ENCODE measurements at places on chromosomes 16 and 17.

GRCh38 chr17:51132964-51133319 lies 12.3 kb upstream of the SPAG9 start:
- no peak for DNase-seq

- no peak for DNase-seq
Observed at GRCh38 chr17:44207743-44208142, 8.1 kb upstream of the ATXN7L3 start.

DNA sequence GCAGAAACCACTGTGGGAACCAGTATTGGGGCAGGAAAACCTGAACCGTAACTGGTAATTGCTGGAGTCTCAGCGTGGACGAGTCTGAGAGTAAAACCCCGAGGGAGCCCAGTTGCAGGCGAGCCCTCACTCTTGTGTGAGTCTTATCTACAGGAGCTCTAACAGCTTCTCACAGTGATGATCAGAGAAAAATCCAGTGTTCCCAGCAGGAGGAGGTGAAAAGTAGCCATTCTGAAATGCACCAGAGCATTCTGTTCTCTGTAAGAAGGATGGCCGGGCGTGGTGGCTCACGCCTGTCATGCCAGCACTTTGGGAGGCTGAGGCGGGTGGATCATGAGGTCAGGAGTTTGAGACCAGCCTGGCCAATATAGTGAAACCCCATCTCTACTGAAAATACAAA lies 161.2 kb downstream of the COPRS start:
- DNase-seq: no peak

- DNase-seq: no peak
Observed at GRCh38 chr17:1100382-1100781, 79.4 kb downstream of the ABR start.

DNA sequence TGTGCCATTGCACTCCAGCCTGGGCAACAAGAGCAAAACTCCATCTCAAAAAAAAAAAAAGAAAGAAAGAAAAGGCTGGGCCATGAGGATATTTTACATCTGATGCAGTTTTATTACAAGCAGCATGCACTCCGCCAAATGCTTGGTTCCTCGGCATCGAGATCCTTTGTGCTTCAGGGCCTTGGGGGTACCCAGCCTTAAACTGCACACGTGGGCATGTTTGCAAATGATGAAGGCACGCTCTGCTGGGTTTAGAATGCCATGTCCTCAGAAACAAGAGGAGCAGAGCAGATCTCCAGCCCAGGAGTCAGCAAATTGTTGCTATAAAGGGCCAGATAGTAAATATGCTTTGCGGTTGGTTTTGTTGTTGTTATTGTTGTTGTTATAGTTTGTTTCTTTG lies 153.2 kb downstream of the KATNIP start:
- no peak for DNase-seq

DNA sequence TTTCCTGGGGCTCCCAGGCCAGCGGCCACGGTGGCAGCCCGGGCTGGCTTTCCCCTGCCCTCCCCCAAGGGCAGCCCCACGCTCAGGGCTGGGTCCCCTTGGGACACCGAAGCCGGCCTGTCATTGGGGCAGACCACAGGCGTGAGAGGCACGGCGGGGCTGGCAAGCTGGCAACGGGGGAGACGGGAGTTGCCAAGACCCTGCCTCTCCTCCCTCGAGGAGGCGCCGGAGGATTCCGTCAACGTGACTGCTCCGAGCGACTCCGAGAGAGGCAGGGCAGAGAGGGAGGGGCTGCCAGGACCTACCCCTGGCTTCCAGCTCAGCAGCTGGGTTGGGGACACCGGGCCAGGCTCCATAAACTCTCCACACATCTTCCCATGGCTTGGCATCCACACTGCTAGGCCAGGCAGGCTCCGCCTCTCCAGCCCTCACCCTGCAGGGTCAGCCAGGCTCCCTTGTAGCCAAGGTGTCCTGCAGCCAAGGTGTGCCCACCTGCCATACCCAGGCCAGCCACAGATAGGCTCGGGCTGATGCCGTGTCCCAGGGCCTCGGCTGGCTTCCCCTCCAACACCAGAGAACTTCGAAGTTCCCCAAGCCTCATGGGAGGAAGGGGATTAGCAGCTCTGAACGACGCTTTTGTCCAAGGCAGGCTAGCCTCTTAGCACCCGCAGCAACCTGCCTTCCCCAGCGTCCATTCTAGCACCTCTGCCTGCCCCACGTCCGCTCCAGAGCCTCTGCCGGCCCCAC lies 25.5 kb downstream of the TIMM22 start:
- no peak for DNase-seq

- no peak for DNase-seq
Observed at GRCh38 chr17:74455821-74456220, 10.6 kb upstream of the CD300A start.

- no peak for DNase-seq
Observed at GRCh38 chr17:41500131-41500911, 5.1 kb downstream of the KRT13 start.

DNA sequence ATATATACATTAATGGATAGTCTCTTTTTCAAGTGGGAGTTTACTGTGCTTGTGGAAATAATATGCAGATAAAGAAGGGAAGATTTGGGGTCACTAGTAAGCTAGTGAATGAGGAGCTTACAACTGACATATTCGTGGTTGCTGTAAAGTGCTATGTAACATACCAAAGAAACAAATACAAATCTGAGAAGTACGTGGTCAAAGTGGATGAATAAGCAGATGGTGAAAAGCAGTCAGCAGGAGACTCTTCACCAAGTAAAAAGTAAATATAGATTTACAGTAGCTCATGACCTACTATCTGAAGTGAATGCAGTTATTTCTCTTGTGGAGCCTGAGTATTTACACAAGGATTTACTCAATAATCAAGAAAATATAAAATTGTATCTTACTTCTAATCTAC lies 136.6 kb upstream of the ELAC2 start:
- no peak for DNase-seq

DNA sequence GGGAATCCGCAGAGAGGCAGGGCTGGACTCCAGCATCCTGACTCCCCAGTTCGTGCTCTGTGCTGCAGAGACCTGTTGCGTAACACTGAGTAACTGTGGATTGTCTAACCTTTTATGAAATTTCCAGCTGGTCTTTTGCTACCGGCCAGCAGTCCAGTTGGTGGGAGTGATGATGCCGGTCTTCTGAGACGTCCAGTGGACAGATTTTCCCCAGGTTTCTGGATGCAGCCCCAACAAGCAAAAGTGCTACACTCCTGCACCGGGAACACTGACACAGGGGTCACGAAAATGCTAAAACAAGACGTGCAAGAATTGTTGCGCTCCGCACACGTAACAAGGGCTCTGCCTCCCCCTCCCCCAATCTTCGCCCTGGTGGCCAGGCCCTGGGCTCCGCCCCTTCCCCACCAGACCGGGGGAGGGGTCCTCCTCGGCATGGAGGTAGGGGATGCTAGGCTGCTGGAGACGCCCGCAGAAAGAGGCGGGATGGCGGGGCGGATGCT lies 701 bp upstream of the MRC2 start:
- peak; percentile 56 for DNase-seq

- no peak for DNase-seq
Observed at GRCh38 chr16:84893849-84894599, 74.2 kb downstream of the CRISPLD2 start.

- no peak for DNase-seq
Observed at GRCh38 chr16:57748596-57748995, 13.0 kb downstream of the KATNB1 start.

GRCh38 chr17:34110315-34110714 lies 144.8 kb upstream of the CCL2 start:
- no peak for DNase-seq

GRCh38 chr16:49588729-49589384 lies 215.3 kb downstream of the C16orf78 start:
- no peak for DNase-seq

DNA sequence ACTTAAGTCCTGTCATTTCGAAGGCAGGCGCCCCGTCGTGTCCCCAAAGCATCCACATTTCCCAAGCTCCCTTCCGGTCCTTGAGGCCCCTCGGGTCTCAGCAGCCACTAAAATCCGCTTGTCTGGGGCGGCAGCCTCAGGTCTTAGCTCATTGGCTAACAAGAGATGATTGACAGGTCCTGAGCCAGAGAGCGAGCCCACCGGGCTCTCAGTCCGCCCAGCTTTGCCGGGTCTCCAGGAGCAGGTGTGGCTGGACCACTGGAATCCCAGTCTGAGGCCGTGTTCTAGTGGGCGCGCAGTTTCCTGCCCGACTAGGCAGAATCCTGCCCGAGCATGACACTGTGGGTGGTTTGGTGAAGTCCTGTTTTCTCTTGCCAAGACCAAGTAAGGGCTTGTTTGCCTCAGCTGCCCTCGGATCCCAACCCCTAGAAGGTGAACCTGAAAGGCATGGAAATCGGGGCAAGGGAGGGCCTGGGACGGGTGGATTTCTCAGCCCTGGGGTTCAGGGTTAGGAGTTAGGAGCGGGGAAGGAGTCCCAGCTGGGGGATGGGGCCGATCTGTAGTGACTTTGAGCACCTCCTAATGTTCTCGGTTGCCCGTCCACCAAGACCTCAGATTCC lies 42.8 kb downstream of the MRC2 start:
- DNase-seq: no peak

DNA sequence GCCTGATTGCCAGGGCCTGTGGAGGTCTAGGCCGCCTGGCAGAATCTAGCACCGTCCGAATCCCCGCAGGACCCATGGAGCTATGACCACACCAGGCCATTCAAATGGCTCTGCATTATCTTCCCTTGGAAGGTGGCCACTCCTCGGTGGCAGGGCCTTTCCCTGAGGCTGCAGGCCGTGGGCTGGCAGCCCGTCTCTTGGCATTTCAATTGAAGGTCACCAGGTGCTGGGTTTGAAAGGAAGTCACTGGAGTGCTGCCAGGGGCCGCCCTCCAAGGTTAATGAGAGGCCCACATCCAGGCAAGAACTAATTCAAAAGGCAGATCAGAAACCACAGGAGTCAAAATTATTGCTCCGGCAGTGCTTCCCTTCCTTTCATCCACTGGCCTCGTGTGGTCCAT lies 27.7 kb upstream of the CACNG5 start:
- DNase-seq: no peak

DNA sequence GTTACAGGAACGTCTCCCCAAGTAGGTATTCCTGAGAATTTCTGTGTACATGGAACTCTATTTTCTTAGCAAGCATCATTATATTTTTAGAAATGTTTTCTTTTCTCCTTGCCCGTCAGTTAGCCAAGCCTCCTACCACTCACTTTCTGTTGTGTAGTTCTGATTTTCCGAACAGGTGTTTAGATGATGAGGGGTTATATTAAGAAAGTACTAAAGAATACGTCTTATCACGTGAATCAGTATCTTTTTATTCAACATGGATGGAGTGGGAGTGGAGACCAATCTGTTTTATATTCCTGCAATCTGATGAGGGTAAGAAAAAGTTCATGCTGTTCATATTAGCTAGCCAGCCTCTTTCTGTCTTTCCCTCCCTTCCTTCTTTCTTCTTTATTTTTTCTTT lies 29.4 kb downstream of the MSI2 start:
- no peak for DNase-seq

- DNase-seq: no peak
Observed at GRCh38 chr16:81462683-81463082, 18.1 kb downstream of the CMIP start.

DNA sequence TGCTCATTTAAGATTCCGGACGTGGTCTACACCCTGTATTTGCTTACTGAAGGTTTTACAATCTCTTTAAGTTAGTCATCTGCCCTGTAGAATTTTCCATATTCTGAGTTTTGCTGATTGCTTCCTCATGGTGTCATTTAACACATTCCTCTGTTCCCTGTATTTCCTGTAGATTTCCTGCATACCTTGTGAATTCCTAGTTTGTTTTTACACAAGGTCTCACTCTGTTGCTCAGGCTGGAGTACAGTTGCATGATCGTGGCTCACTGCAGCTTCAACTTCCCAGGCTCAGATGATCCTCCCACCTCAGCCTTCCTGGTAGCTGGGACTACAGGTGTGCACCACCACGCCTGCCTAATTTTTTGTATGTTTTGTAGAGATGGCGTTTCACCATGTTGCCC lies 66.8 kb downstream of the CMIP start:
- no peak for DNase-seq

DNA sequence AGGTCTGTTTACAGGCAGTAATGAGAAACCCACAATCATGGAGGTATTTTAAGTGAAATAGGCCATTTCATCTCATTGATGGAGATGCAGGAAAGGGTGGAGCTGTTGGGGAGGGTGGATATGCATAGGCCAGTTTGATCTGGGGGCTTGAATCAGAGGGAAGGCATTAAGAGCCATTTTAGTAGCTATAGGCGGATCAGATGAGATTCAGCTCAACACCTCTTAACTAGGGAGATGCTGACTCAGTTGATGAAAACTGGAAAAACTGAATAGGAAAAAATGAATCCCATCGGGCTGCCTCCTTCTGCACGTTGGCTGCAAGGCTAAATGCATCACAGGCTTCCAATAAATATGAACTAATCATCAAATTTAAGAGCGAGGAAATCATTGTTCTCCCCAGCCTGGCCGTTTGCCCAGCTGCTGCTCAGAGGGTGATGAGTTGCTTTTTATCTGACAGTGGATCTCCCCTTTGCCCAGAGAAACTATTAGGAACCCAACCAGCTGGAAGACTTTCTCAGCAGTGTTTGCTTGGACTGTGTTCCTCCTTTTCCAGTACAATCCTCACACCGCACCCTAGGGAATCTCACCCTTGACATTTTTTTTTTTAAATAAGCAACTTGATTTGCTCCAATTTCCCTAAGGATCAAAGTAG lies 149.6 kb downstream of the SOX9 start:
- DNase-seq: no peak

GRCh38 chr16:84847564-84848355 lies 28.0 kb downstream of the CRISPLD2 start:
- DNase-seq: no peak

GRCh38 chr17:56434610-56435009 lies 158.9 kb upstream of the NOG start:
- no peak for DNase-seq

- no peak for DNase-seq
Observed at GRCh38 chr17:64687961-64688360, 25.9 kb upstream of the SMURF2 start.

- no peak for DNase-seq
Observed at GRCh38 chr17:76498876-76499251, 2.4 kb downstream of the RHBDF2 start.

- peak; percentile 67 for DNase-seq
Observed at GRCh38 chr17:57999496-58000017, 7.5 kb downstream of the SRSF1 start.

- peak; percentile 96 for DNase-seq
Observed at GRCh38 chr16:70438969-70439862, at the start of gene ST3GAL2. ST3GAL2 (minus strand) TSS chr16:70439100; CDS start chr16:70398530, 40,570 bp downstream.

- no peak for DNase-seq
Observed at GRCh38 chr16:28180655-28181460, 30.9 kb downstream of the XPO6 start.

DNA sequence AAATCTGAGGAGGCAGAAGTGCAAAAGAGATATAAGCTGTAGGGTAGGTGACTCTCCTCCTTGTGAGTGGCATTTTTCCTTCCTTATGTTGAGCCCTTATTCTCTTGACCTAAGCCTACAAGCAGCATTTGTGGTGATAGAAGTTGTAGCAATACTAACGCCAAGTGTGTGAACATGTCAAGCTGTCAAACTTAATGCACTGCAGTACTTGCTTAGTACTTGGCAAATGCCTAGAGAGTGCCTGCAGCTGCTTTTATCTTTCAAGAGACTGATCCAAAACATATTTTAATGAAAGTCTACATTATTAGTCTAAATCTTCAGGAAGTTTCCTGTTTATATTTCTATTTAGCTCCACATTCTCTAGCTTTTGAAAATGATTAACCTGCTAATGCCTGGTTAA lies 83.2 kb downstream of the CNTNAP4 start:
- peak; percentile 7 for DNase-seq
